Left ventricle myocardium superior (tissue), 1 donor: ENCODE measurements at places on chromosomes 5 and 9.

DNA sequence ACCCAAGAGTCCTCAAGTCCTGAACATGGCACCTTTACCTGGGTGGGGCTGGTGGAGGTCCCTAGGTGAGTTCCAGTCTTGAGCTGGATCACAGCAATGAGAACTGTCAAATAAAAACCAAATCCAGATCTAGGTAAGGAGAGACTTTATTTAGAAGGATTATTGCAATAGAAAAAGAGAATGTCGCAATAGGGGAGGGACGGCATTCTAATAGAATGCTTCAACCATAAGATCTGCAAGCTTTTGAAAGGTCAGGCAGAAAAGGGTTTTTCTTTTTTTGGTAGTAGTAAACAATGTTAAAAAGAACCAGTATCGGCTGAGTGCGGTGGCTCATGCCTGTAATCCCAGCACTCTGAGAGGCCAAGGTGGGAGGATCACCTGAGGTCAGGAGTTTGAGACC, 5.2 kb upstream of the GCNT1 start:
- no peak for DNase-seq

DNA sequence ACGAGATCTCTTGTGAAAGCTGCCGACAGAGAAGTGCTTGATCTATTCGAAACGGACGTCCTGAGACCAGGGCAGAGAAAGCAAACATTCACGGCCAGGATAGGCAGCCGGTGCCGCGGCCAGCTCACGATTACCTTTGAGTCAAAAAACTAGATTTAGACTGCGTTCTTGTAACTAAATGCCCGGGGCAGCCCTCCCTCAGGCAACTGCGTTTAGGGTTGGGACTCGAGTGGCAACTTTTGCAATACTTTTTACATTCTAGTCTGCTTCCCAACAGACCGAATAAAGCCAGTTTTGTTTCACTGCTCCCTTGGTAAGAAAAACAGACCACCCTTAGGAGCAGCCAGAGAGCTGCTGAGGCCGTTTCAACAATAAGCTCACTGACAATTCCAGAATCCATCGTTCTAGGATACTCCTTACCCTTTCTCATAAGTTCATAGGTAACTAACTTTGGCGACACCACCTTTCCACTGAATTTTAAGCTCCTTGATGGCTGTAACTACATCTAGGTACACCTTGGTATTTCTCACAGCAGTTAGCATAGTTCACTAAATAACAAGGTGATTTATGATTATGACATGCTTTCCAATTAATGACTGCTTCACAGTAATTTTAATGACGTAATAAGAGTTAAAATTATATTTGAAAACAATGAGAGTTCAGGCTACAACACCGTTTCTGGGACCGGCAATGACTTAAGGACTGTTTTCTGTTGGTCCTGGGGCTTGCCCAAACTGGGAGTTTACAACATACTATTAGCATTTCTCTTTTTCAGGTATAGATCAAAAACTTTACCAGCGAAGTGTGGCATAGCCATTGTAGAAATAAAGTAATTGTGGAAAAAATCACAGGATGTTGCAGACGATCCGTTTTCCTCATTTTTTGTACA, 899 bp upstream of the RAPGEF6 start:
- no peak for DNase-seq

- DNase-seq = peak; percentile 59
These were observed 106.6 kb downstream of the COL23A1 start for GRCh38 chr5:178483620-178484019.

GRCh38 chr9:92402360-92402759, 2.0 kb downstream of the OGN start:
- DNase-seq = no peak

GRCh38 chr5:65718576-65719310, 3.2 kb downstream of the SGTB start:
- DNase-seq = no peak

GRCh38 chr9:38652044-38652443, 31.6 kb upstream of the ANKRD18A start:
- DNase-seq = no peak

DNA sequence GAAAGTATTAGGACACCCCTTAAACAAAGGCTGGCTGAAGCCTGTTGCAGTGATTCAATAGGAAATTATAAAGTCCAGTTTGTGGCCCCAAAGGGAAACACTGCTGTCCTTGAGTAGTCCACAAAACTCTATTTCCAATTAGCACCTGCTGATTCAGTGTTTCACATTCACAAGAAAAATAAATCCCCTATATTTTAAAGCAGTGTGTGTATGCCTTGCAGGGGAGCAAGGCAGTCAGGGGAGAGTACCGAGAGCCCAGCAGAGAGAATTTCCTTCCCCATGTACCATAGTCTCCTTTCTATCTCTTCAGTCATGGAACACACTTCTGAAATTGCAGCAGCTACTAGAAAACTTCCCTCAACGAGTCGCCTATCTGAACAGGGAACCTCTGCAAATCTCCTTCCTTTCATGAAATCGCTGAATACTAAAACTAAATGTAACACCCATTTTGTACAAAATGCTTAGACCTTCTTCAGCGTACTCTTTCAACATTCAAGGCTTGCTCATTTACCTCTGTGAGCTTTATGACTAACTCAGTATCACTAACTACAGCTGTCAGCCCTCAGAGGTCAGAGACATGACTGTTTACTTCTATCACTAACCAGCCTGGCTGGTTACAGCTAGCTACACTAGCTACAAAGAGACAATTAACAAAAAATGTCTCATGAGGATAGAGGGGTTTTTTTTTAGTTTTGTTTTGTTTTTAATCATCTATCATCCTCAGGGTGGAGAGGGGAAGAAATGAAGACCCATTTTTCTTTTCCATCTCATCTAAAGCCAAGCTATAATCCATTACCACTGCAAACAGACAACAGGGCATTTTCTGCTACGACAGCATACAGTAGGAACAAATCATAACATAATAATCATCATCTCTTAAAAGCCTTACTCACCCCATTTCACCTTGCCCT, 188.7 kb downstream of the EBF1 start:
- no peak for DNase-seq

DNA sequence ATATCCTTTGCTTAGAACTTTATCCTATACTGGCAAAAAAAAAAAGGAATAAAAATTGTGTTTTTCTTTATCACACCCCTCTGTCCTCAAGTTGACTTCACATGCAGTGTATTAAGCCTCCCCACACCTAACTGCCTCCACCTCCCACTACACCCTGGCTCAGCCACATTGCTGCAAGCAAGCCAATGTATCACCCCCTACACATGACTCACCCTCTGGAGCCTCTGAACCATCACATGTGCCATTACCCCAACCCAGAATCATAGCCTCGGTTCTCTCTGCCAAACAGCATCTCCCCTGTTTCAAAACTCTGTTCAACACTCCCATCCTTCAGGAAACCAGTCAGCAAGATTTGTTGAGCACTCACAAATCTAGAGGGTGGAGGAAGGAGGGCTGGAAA, 209.0 kb downstream of the CWC27 start:
- no peak for DNase-seq

- DNase-seq = no peak
These were observed 45.0 kb upstream of the TNFSF15 start for GRCh38 chr9:114850871-114851270.

- no peak for DNase-seq
These were observed 43.1 kb downstream of the BICD2 start for GRCh38 chr9:92721548-92721947.

GRCh38 chr9:95433096-95433819, 83.5 kb downstream of the PTCH1 start:
- DNase-seq = no peak

GRCh38 chr9:112551641-112552040, 65.0 kb downstream of the KIAA1958 start:
- no peak for DNase-seq

DNA sequence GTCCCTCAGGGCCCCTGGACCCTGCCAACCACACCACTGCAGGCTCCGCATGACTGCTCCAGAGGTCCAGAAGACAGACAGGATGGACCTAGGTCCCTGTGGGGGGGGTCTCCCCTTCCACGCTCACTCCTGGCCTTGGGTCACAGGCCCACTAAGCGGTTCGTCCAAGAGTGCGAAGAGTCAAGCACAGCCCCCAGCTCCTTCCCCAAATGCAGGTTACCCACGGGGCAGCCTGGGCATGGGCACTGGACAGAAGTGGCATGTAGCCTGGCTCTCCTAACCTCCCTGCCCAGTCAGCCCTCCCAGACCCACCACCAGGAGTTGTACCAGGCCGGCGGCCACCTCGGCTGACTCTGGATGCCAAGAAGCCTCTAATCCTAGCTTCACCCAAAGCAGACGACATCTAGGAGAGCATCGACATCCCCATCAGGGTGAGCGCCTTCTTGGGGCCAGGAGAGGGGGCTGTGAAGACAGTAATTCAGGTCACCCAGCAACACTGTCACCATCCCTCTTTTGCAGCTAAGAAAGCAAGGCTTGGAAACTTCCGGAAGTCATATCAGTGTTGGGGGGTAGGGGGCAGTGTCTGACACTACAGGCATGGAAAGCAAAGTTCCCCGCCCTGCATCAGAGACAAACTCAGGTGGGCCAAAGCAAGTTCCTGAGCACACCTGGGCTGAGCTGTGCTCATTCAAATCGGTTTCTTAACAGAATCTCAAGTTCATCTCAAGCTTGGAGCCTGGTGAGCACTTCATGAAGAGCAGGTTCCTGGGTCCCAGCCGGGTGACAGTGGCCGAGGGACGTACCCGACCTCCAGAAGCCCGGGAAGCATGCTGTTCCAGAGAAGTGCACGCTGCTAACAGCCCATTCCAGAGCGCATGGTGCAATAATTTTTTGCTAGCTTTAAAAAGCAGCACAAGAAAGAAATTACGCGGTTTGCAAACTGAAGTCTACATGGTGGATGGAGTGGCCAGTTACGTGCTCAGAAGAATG, 68.7 kb downstream of the SEMA4D start:
- DNase-seq = no peak

DNA sequence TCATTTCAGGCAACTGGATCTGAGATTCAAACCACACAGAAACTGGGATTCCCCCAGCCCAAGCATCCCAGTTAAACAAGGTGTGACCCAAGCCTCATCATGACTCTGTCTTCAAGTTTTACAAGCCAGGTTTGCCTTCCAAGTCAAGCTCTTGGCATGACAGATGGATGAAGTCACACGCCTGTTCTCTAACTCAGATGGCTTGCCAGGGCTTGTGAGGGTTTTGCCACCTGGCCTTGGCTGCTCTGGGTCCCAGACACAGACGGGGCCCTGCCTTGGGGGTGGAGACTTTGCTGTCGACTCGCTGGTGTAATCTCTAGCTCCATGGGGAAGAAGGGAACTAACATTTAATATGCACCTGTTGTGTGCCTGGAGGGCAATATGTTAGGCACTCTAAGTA, 95.8 kb upstream of the RARS1 start:
- no peak for DNase-seq

DNA sequence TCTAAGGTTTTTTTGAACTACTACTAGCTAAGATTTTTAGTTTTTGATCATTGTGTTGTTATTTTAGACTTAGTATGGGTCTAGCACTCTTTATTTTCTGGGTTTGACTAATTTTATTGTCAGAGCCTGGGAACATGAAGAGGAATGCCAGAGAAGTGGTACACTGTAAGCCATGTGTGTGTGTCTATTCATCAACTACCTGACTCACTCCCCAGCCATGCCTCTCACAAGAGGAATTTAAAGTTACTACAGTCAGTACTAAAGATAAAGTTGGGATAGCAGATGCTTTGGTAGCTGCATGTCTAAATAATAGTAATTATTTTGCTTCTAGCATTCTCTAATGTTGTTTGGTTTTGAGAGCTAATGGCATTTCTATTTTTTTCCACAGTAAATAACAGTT, 264.8 kb downstream of the CSNK1G3 start:
- no peak for DNase-seq

DNA sequence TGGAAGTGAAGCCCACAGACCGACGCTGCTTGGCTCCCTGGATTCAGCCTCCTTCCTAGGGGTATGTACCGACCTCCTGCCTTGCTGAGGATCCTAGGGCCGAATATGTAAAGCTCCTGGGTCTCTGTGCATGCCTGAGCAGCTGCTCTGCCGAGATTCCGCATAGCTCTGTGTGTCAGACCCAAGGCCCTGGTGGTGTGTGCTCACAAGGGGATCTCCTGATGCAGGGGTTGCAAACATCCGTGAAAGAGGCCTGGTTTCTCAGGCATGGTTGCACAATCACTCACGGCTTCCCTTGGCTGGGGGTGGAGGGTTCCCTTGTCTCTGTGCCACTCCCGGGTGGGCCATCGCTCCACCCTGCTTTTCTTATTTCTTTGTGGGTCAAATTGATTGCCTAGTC, 19.9 kb upstream of the SVEP1 start:
- DNase-seq = no peak

GRCh38 chr5:169580964-169581363, 2.6 kb upstream of the SPDL1 start:
- no peak for DNase-seq

- no peak for DNase-seq
These were observed 482.0 kb downstream of the PSAT1 start for GRCh38 chr9:78778861-78779374.

GRCh38 chr5:90476391-90476790, 1.7 kb downstream of the POLR3G start:
- DNase-seq = no peak

DNA sequence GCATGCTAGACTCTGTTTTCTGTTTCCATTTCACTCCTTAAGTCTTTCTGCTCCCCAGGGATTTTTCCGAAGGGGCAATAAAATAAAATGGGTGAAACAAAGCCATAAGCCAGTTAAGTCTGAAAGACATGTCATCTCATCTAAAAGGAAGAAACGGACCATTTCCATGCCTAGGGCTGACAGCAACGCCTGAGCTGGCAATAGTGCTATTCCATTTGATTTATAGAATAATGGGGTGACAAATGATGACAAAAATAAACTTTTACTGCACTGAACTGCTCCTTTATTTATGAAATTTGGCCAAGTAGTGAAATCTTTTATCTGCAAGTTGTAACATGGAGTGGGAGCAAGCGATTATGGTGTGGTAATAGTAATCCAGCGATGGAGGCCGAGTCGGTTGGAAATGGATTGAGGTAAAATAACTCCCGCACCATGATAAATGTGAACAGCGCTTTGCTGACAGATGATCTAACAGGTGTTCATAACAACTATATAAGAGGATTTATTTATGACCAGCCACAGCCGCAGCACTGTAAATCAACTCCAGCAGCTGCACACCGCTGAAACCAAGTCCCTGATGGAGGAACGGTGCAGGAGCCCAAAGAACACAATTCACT, 219.8 kb upstream of the TBCA start:
- DNase-seq = no peak

DNA sequence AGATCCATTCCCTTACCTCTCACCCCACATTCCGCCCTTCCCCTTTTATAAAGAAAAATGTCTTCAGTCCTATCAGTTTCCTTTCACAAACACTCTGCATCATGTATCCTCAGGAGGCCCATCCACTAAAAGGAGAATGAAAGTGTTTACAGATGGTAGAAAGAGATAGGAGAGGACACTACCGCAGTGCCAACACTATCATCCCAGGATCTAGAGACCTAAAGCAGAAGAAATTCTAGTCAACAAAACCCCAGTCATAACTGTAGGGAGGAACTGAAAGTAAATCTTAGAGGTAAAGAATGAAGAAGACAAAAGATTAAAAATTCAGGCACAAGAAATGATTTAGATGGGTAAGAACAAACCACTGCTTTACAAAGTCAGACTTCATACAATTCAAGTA, 114.1 kb downstream of the MLLT3 start:
- DNase-seq = no peak

- DNase-seq = no peak
These were observed 200.8 kb downstream of the SMARCA2 start for GRCh38 chr9:2215921-2216441.
